Fibroblast of skin of right biceps (primary cell): ENCODE measurements at places on chromosomes 4 and X.

GRCh38 chr4:64330143-64330542 lies 79.1 kb downstream of the TECRL start:
- DNase-seq = no peak

- no peak for DNase-seq
Observed at GRCh38 chr4:7323461-7323871, 111.3 kb downstream of the PSAPL1 start.

GRCh38 chr4:105025263-105026017 lies 121.2 kb upstream of the TET2 start:
- no peak for DNase-seq

- no peak for DNase-seq
Observed at GRCh38 chr4:6655924-6656323, 15.4 kb downstream of the MRFAP1 start.

DNA sequence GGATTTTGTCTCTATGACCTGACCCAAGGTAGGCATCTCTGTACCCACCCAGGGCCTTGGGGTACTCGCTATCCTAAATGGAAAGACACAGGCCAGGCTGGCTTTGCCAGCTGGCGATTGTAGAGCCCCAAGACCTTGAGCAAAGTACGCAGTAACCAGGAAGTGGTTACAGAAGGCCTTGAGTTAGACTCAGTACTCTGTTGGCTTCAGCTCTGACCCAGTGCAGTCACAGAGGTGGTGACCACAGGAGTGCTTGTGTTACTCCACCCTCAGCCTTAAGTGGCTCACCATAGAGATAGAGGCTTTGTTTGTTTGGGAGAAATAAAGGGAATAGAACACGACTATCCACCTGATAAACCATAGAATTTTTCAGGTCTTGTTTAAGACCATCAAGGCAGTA lies 880.5 kb upstream of the POU3F4 start:
- no peak for DNase-seq

GRCh38 chrX:53288189-53288588 lies 6.8 kb upstream of the IQSEC2 start:
- DNase-seq = no peak

- DNase-seq = no peak
Observed at GRCh38 chrX:151287954-151288353, 109.1 kb upstream of the VMA21 start.

DNA sequence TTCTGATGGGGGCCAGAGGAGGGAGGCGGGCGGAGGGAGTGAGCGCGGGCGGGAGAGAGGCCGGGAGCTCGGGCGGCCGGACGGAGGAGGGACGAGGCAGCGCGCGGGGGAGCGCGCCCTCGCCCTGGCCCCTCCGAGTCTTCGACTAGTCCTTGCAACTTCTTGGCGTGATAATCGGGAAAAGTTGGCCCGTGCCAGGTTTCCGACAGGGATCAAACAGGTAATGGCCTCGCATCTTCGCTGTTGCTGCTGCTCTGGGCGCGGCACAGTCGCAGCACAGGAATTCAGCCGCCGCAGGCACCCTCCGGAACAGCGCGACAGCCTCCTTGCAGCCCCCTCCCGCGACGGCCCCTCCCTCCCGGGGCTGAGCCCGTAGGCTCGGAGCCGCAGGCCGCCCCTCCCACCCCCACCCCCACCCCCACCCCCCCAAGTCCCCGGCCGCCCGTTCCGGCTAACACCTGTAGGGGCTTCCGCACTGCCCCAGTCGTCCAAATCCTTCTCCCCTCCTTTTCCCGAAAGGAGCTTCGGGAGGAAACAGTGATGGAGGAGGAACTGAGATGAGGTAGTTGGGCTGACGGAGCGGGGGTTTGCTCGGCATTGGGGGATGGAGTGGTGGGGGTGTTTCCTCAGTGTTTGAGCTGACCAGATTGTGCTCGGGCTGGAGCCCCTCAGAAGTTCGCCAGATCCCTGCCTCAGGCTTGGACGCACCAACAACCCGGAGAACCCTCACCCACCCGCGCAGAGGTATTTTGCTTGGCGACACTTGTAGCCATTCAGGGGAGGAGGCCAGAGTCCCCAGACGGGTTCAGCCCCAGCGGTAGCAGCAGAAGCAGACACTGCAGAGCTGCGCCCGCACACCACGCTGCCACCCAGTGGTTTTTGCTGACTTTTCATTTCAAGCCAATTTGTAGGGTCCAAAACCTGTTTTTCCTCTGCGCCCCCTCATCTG lies at the start of gene FGF13:
Gene FGF13, minus strand, starts transcription at position 319 of the 949 bp plus-strand sequence. CDS start 714 bp downstream, outside the sequence.
- DNase-seq = peak; percentile 1

DNA sequence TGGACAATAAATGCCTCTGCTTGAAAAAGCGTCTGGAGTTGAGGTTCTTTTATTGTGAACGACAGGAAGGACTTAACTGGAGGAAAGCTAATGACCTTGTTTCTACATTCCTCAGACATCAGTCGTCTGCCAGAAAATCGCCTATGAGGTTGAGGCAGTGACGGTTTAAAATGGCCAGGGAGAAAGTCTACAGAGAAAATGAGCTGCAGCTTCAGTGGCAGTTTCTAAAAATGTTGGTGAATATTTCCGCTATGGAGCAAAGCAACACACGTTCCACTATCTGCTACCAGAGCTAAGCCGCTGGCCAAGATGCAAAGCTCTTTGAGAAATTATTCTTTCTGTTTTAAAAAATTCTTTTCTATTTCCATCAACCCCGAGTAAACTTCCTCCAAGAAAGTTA lies 116.9 kb upstream of the GALNT7 start:
- DNase-seq = peak; percentile 10
